Stimulated activated CD8-positive, alpha-beta memory T cell treated with anti-CD3 and anti-CD28 coated beads, Interleukin-7, amount 100 ng/mL, for 4 hours (primary cell): ENCODE measurements at places on chromosomes 4 and X.
A peak's percentile ranks its signal among the peaks of the same experiment; 100 is the strongest.

DNA sequence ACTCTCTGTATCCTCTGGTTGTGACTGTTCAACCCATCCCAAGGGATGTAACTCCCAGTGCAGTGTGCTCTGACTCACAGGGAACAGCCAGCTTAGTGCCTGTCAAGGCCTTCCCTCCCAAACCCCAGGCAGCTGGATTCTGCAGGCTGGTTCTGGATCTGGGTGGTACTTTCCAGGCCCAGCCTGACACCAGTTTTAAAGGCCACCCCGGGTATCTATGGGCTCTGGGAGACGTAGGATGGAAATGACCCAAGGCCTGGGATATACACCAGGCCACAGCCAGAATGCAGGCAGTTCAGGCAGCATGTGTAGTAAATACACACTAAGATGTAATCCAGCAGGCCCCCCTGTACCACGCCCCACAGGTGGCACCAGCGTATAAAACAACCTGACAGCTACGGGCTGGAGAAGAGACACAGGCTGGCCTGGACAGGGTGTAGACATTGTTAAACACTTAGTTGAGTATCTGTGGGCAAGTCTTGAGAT, 64.2 kb downstream of the SPINK2 start:
- peak; percentile 22 for DNase-seq

GRCh38 chrX:40243755-40244515, 146.2 kb upstream of the BCOR start:
- DNase-seq, result no peak

DNA sequence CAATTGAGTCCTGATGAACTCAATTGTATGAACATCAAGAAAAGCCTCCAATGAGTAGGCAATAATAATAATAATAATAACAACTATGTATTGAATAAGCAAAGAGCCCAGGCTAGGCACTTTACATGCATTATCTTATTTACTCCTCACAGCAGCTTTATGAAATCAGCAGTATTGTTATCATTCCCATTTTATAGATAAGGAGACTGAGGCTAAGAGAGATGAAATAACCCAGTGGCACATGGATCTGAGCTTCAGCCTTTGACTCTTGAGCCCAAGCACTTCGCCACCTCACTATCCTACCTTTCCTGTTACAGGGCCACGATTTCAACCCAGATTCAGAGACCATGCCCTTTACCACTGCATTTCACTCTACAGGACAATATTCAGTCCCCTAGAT, 3.2 kb downstream of the RAB33A start:
- no peak for DNase-seq

DNA sequence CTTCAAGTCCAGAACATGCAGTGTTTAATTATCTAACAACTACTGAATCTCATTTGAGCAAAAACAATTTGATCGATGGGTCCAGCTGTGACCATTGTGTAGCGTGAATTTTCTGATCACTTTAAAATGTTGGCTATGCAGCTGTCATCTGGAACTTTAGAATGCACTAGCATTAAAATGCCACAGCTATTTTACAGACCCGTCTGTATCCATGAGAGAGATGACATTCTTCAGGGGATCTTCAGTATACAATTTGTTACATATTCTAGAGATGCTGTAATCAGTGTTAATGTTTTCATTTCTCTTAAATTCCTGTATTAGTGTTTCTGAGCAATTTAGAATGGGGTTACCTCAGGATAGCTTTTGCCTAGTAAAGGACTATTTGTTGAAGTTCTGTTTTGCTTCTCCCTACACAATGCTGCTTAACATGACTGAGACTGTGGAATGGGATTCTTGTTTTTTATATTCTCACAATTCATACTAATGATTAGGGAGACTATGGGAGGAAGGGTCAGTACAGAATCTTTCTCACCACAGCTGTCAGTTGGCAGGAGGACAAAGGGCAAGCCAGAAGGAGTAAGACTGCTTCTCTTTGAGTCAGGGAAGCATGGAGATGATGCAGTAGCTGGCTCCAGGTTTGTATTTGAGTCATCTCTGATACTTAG, 13.2 kb upstream of the CTSO start:
- no peak for DNase-seq

GRCh38 chr4:147942729-147943128, 210.8 kb downstream of the ARHGAP10 start:
- no peak for DNase-seq

GRCh38 chr4:72320223-72320948, 248.6 kb downstream of the ADAMTS3 start:
- DNase-seq, result no peak

DNA sequence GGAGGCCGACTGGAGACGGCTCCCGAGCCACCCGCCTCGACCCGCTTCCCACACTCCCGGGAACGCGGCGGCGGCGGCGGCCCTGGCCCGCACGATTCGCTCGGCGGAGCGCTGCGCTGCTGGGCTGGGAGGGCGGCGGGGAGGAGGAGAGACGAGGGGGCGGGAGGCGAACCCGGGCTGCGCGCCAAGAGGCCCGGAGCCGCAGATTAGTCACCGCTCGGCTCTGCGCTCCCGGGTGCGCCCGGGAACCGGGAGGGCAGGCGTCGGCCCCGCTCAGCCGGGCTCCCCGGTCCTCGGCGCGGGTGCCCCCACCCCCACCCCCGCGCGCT, 11.2 kb upstream of the BCOR start:
- DNase-seq, result no peak
